HepG2 (cell line): ENCODE measurements at places on chromosomes 12 and 14. TPM values are rescaled to one million over a fixed set of nuclear protein-coding genes. Genes with fewer than 3 reads are reported as not detected.
A peak's percentile ranks its signal among the peaks of the same experiment; 100 is the strongest.

The KCNJ8 gene
- not detected in 2 replicates for total RNA-seq

The OTOGL gene
- not detected in 2 replicates for total RNA-seq

The TEX52 gene
- 0.17 TPM in 1 of 2 replicates, not detected in the other for total RNA-seq

The RAB5B gene
- 26.0 and 33.1 TPM in 2 replicates for total RNA-seq

The GALNT4 gene
- 5.2 and 6.8 TPM in 2 replicates for total RNA-seq

The LRIG3 gene
- 9.9 and 17.4 TPM in 2 replicates for total RNA-seq

The MYF6 gene
- not detected in 2 replicates for total RNA-seq

- peak; percentile 81 for DNase-seq
These were observed 4.9 kb upstream of the SUSD6 start for GRCh38 chr14:69606258-69607184.

DNA sequence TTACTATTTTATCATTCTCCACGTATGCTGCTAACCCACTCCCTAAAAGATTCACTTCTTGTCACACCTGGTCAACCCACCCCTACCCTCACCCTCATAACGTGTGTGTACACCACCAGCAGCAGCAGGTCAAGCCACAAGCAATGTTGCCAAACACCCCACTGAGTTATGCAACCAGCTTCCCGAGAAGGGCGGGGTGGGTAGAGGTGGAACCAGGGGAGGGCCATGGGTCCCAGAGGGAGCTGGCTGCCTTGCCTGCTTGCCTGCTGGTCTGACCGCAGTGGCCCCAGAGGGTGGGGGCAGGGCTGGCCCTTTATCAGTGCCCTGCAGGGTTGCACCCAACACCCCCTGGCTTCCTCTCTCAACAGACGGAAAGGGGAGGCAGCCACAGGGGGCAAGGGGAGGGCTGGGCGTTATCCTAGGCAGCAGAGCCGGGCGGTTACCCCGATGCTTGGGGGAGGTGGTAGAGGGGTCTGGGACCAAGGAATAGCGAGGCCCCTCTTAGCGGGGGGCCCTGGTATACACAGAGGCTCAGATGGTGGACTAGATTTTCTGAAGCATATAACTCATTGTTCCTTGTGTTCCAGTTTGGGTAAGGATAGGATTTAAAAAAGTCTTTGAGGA, 3.5 kb upstream of the NFE2 start:
- DNase-seq: peak; percentile 85

DNA sequence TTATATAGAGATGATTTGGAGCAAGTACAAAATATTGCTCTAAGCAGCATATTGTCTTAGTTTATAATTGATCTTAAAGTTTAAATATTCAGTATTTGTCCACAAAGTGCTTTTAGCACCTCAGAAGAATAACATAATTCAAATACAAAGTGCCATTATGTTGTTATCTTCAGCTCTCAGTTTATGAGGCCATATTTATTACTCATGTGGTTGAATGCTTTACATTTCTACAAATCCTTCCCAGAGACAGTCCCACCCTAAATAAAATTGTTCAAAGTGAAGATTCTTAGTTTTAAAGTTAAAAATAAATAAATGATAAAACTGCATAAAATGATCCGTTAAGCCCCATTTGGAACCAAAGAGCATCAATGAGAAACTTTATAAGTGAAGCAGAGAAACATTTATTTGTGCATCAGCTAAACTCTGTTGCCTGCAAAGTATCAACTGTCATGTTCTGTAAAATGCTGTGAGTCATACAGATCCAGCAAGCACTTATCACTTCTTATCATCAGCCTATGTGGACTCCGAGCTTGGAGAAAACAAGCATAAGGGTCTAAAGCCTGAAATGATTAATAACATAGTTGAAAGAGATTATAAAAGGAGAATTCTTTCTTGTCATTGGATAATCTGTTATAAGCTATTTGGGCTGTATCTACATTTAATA, 218.9 kb downstream of the ADAMTS20 start:
- DNase-seq: no peak

GRCh38 chr12:109753054-109753401, 39.4 kb downstream of the FAM222A start:
- no peak for DNase-seq

GRCh38 chr14:33642691-33643244, 308.1 kb downstream of the EGLN3 start:
- DNase-seq: no peak

- peak; percentile 44 for DNase-seq
These were observed at the start of gene ENO2 for GRCh38 chr12:6914246-6914946. ENO2 (plus strand) TSS chr12:6914580; CDS start chr12:6915833, 1,253 bp downstream.

DNA sequence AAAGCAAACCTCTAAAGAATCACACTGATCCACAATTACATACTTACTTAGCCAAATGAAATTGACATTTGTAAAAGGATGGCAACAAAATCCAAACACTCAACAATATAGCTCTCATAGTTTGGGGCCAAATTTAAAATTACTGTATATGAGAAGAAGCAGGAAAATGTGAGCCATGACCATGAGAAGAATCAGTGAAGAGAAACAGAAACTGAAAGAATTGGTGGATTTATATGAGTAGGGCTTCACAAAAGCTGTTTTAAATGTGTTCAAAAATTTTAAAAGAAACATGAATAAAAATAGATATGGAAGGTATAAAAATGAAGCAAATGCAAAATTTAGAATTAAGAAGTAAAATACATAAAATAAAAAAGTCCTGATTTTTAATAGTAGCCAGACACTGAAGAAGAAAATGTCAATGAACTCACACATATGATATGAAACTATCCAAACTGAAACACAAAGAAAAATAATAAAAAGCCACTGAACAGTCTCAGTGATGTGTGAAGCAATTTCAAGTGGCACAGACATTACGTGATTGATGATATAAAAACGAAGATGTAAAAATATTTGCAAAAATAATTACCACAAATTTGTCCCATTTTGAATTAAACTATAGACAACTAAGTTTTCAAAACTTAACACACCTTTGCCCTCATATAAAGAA, 87.9 kb upstream of the MDGA2 start:
- DNase-seq: no peak

GRCh38 chr12:14946162-14946561, 7.8 kb upstream of the ERP27 start:
- DNase-seq: no peak

- DNase-seq: no peak
These were observed 185.1 kb downstream of the ATXN7L3B start for GRCh38 chr12:74722709-74723108.

DNA sequence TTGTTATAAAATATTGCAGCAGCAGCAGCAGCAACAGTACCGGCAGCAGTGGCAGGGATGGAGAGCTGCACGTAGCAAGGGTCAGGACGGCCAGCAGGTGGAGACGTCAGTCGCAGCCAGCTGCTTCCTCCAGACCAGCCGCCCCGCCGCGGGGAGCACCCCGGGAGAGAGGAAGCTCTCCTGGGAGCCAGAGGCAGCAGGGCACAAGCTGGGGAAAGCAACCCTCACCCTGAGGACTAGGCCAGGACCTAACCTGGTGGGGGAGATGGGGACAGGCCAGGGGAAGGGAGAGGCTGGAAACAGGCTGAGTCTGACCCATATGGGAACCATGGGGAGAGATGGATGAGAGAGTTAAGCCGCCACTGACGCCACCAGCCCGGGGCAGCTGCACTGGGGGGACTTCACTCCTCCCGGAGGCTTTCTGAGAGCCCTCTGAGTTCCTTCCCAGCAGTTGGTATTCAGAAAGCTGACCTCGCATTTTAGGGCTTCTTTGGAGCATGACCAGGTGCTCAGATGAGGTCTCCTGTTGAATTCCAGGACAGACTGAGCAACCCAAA, 56.3 kb downstream of the SPTB start:
- DNase-seq: peak; percentile 40

- DNase-seq: no peak
These were observed 5.9 kb upstream of the WASHC3 start for GRCh38 chr12:102067574-102068258.

DNA sequence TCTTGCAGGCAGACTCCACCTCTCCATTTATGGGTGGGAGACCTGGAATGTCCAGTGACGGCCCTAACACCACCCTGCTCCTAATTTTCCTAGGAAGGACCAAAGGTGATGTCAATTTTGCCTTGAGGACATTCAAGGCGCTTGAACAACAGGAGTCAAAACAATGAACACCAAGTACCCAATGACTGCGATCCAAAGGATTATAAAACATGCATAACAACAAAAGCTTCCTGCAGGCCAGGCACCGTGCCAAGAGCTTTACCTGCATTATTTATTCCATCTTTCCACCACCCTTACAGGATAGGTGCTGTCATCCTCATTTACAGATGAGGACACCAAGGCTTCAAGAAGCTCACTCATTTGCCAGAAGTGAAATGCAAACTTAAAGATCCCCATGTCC, 15.2 kb upstream of the FOXN3 start:
- DNase-seq: no peak

DNA sequence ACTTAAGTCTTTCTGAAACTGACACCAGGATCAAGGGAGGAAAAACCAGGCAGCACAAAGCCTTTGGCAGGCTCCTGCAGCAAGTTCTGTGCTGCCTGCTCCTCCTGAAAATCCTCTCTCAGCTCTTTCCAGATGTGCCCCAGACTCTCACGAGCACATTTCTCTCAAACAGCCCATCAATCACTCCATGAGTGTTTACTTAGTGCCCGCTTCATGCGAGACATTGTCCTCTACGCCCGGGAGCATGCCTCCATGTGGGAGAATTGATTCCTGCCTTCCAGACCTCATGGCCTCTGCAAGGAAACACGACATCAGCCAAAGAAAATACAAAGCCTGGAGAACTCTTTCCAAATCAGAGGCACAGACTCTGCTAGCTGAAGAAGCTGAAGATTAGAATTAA, 46.5 kb upstream of the TSPAN11 start:
- DNase-seq: no peak

DNA sequence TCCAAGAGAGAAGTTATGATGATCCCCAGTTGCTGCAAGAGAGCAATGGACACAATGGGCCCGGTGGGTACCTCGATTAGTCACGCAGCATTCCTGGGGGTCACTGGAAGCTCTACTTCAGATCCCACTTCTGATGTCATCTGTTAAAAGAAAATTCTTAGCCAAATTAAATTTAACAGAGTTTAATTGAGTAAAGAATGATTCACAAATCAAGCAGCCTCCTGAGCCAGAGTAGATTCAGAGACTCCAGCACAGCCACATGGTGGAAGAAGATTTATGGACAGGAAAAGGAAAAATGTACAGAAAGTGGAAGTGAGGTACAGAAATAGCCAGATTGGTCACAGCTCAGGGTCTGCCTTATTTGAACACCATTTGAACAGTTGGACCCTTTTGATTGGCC, 107.5 kb downstream of the SPTSSA start:
- DNase-seq: no peak

DNA sequence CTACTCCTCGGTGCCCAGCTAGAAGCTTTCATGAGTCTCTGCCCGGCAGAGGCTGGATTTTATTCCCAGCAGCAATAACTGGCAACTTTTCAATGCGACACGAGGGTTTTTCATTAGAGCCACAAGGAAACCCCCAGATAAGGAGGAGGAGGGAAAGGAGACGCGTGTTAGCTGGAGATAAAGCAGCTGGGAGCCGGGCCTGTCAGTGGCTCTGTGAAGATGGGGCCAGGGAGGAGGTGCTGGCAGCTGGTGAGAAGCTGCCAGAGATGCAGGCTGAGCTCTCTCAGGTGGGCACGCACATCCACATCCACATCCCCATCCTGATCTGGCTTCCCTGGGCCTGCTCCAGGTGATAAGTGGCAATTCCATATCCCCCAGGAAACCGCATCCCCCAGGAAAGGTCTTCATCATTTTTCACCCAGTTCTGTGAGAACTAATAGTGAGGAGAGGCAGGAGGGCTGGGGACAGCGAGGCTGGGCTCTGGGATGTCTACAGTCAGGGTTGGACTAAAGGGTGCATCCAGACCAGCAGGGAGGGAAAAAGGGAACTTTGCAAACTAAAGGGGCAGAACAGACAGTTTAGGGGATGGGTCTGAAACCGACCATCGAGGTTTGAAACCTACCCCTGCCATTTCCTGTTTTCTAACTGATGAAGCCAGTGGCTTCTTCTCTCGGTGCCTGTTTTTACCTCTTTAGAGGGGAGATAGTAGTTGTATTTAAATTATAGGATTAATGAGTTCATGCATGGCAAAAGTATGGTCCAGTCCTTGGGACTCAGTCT, 413.2 kb downstream of the DPF3 start:
- DNase-seq: no peak

DNA sequence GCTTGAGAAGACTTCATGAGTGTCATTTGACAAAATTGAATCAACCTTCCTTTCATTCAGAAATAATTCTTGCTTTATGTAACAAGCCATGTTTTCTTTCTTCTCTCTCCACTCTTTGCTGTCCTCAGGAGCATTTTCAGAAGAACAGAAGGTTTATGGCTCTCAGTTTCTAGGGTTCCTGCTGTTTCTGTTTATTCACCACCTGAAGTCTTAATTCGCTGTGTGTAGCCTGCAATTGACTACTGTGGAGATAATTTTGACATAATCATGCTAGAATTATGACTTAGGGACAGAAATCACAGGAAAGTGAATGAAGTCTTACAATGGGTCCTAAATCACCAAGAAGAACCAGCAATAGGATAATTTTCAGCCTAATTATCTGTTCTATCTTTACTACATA, 7.2 kb upstream of the PLEKHG7 start:
- DNase-seq: no peak

DNA sequence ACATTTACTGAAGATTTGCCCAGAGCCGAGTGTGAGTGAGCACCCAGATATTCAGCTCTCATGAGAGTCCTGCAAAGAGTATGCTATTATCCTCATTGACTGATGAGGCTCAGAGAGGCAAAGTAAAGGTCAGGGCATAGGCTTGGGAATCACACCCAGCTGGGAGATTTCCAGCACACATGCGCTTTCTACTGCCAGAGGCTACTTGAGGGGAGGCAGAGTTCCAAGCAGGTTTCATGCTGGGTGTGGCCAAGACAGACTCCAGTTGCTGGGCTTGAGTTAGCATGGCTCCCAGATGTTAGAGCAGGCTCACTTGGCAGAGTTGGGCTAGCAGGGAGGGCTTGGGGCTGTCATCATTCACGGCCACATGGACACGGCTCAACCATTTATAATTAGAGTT, 14.4 kb upstream of the FAM181A start:
- DNase-seq: no peak
